ENCODE measurements at places on chromosomes 4 and X.

DNA sequence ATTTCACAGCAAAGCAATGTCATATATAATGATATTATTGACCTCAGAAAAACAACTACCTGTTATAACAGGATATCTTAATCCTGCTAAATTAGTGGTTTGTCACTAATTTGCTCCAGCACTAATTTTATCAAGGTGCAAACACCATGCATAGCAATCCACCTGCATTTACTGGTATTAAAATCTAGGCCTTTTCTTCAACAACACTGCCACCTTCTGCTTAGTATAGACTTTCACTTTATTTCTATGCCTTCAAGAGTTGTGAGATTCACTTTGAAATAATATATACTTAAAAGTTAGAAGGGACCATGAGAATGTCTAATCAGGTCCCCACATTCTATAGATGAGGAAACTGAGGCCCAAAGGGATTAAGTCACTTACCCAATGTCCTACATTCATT lies 82.1 kb upstream of the IQCM start:
- H3K27ac ChIP-seq, result no peak overlapping the region
- DNase-seq, result no peak
- H3K4me1 ChIP-seq, result no peaks in the 10 kb centered on the region
- no peaks in the 10 kb centered on the region for H3K27me3 ChIP-seq
- no peaks in the 10 kb centered on the region for H3K36me3 ChIP-seq

- no peaks in the 10 kb centered on the region for H3K4me1 ChIP-seq
- H3K4me3 ChIP-seq, result no peak overlapping the region
- H3K36me3 ChIP-seq, result no peaks in the 10 kb centered on the region
- no peak overlapping the region for H3K27ac ChIP-seq
These were observed 238.8 kb downstream of the KCNIP4 start for GRCh38 chr4:21709761-21710160.

DNA sequence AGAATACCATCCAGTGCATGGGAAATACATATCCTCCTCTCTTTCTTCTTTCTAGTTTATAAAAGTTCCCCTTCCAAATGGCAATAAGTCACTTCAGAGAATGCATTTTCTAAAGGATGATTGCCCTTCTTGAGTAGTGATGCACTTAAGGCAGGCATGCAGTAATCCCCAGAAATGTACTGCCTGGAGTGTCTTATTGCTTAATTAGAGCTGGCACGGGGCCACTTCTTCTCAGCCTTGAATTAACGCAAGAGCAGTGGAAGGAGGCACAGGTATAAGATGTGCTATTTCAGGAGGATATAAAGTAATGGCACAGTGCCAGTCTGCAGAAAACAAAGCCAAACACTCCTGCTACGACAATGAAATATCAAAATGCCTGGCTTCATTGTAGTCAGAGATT lies 371.4 kb upstream of the FAM241A start:
- H3K36me3 ChIP-seq, result no peaks in the 10 kb centered on the region
- H3K27ac ChIP-seq, result no peak overlapping the region
- H3K27me3 ChIP-seq, result no peaks in the 10 kb centered on the region
- DNase-seq, result no peak
- H3K4me1 ChIP-seq, result no peaks in the 10 kb centered on the region
- H3K4me3 ChIP-seq, result no peak overlapping the region

DNA sequence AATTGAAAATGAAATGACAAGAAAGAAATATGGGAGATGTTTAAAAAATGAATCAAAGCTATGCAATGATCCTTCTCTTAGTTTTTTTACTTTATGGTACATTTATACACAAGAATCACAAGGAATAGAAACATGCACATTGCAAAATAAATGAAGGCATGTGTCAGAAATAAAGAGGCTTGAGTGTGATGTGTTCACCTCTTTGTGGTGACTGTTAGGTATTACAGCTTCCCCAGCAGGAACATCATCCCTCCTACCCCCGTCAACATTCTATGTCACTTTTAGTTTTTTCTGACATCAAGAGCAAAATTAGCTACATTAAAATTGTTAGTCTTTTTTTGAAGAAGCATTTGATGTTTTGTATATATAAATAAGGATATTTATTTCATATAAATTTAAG lies 214.8 kb downstream of the SLC4A4 start:
- no peaks in the 10 kb centered on the region for H3K36me3 ChIP-seq
- no peak for DNase-seq
- H3K27me3 ChIP-seq, result no peaks in the 10 kb centered on the region
- no peak overlapping the region for H3K27ac ChIP-seq
- no peak overlapping the region for H3K4me3 ChIP-seq
- no peaks in the 10 kb centered on the region for H3K4me1 ChIP-seq

GRCh38 chrX:135477576-135477975 lies 42.9 kb upstream of the INTS6L start:
- no peaks in the 10 kb centered on the region for H3K27me3 ChIP-seq
- H3K4me3 ChIP-seq, result no peak overlapping the region
- DNase-seq, result peak; percentile 12
- H3K36me3 ChIP-seq, result no peaks in the 10 kb centered on the region

DNA sequence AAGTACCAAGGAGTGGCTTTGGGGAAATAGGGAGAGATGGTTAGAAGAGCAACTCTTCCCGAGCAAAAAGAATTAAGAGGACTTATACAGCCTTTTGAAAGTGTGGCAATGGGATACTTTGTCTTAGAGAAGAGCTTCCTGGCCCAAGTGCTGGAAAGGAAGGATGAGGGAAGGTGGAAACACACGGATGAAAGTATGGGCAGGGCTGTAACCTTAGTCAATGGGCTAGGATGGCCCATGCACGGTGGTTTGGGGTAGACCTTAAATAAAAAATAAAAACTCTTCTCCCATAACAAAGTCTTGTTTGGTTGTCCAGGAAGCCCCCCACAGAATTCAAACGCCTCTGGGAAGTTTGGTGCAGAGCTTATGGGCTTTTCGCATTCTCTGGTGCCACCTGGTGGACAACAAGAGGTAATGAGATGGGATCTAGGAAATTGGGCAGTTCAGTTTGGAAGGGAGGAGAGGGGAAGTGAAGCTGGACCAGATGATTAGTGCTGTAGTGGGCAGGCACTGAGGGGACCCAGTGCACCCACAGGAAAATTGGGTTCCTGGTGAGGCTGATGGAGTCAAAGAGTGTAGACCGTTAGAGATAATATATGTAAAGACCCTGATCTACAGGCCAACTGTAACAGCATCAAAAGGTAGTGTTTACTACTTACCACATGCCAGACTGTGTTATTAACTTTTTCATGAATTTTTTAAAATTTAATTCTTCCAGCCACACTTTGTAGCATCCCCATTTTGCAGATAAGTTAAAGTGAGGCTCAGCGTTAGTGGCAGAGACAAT lies 13.8 kb upstream of the ENOX2 start:
- no peaks in the 10 kb centered on the region for H3K27me3 ChIP-seq
- no peaks in the 10 kb centered on the region for H3K4me1 ChIP-seq
- no peak overlapping the region for H3K27ac ChIP-seq
- DNase-seq, result peak; percentile 22
- no peaks in the 10 kb centered on the region for H3K36me3 ChIP-seq

GRCh38 chrX:4397471-4397870 lies 684.0 kb upstream of the PRKX start:
- H3K4me3 ChIP-seq, result no peak overlapping the region
- DNase-seq, result no peak
- no peaks in the 10 kb centered on the region for H3K36me3 ChIP-seq

- no peak for DNase-seq
- H3K27me3 ChIP-seq, result no peaks in the 10 kb centered on the region
- no peak overlapping the region for H3K27ac ChIP-seq
- no peak overlapping the region for H3K4me3 ChIP-seq
- no peaks in the 10 kb centered on the region for H3K36me3 ChIP-seq
- no peaks in the 10 kb centered on the region for H3K4me1 ChIP-seq
These were observed 15.0 kb upstream of the BCLAF3 start for GRCh38 chrX:20005883-20006282.
